ENCODE measurements at places on chromosomes 7 and 10.
A peak's percentile ranks its signal among the peaks of the same experiment; 100 is the strongest.

DNA sequence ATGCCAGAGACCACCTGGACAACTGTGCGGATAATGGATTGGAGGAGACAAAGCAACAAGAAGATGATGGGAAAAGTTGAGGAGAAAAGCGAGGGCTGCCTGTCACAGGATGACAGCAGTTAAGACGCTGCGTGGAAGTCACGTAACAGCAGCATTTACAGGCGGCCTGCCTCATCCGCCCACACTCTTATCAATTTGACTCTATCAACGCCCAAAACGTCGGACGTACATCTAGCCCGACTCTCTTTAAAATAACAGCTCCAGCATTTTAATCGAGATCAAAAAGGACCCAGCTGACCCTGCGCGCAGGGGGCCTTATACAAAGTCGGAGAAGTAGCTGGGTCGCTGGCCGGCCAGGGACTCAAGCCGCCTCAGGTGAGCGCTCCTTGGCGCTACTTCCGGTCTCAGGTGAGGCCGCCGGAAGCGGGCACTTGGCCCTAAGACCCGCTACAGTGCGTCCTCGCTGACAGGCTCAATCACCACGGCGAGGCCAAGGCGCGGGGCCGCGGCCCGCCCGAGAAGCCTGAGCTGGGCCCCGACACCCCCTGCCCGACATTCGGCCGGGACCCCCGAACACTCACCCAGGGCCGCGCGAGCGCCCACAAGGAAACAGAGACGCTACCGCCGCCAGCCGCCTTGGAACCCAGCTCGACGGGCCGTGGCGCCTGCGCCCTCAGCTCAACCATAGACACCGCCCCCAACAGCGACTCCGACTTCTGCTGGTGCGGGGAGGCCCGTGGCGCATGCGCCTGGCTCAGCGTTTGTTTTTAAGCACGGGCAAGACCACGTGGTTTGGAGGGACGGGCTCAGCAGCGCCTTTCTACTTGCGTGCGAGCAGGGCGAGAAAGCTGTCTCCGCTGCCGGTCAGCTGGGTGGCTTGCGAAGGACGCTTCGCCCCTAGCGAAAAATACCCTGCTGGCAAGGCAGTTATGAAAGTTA lies at the start of gene ERCC6:
Gene ERCC6, minus strand, starts transcription at position 741 of the 939 bp plus-strand sequence.
- peak; percentile 99 for DNase-seq

DNA sequence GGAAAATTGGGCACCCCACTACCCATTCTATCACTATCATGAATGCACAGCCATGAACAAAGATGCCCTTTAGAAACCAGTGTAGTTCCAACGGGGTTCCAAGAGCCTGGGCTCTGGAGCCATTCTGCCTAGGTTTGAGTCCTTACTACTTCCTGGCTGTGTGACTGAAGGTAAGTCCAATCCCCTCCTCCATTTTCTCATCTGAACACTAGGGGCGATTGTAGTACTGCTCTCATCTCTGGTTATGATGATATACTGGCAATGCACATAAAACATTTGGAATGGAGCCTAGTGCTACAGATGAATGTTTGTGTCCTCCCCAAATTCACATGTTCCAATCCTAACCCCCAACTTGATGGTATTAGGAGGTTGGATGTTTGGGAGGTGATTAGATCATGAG lies 28.1 kb upstream of the CDH23 start:
- DNase-seq, result no peak

- DNase-seq, result no peak
These were observed 15.3 kb downstream of the GPER1 start for GRCh38 chr7:1103009-1103788.

DNA sequence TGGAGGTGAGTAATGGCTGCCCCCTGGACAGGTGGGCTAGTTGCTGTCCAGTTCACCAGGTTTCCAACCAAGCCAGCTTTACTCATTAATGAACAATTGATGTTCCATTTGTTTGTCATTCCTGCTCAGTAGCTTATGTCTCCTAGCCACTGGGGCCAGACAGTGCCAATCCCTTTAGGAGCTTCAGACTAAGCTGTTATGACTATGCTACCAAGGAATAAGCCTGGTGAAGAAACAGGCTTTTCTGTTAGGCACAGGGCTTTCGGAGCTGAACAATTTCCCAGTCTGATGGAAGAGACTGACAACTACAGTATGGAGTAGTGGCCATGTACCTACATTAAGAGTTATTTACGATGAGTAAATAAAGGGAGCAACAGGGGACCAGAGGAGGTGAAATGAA lies 2.1 kb upstream of the FMC1 start:
- DNase-seq, result no peak

- DNase-seq, result peak; percentile 24
These were observed 19.0 kb upstream of the CPN1 start for GRCh38 chr10:100100651-100101184.

DNA sequence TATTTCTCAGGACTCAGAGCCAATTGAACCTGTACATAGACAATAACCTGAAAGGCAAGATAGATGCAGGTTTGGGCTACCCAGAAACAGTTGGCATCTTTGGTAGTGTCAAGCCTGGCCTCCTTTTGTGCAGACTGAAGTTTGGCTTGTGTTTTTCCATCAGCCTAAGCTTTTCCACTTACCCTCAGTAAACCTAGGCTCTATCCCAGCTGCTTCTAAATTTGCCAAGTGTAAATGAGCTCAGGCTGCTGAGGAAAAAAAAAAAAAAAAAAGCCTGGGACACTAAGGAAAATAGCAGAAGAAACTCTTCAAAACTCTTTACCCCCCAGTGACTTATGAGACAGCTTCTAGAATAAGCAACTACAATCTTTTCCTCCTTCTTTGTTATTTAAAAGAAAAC lies 316.3 kb upstream of the SORCS1 start:
- DNase-seq, result no peak

DNA sequence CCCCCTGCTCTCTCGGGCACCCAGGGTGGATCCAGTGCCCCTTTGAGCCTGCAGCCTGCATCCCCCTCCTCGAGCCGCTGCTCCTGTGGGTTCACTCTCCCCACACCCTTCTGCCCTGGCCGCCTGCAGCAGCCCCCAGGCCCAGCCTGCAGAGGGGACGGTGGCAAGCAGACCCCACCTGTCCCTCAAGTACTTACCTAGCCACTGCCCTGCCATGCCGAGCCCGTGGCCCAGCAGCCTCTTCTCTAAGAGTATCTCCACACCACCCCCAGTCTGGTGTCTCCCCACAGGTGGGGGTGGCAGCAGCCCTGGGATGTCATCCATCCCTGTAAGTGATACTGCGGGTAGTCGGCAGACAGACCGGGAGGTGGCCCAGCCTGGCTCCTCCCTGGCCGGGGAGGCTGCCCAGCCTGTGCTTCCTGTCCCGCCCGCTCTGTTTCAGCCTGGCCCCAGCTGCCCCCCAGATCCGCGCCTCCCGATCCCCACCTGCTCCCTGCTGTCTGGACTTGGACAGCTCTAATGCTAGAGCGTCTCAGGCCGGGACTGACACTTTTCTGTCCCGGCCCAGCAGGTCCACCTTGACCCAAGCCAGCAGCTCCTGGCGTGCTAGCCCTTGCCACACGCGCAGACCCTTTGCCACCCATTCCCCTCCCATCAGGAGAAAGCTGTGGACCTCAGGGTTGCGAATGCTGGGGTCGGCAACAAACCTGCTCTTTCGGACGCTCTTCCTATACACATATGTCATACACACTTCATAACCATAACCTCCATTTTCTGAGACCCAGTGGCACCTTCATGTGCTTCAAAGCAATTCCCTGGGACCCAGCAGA lies 25.0 kb downstream of the YKT6 start:
- no peak for DNase-seq

DNA sequence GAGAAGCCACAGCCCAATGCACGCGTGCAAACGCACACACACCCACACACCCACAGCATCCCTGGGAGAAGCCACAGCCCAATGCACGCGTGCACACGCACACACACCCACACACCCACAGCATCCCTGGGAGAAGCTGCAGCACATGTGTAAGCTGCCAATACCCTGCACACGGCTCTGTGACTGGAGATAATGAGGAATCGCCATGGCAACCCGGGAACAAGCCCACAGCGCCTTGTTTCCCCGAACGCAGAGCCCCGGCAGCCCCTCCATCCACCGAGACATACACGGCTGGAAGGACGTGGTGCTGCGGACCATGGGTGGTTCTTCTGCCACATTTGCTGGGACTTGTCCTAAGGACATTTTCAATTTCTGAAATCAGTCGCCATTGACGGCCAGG lies 221.3 kb downstream of the PTPRN2 start:
- DNase-seq, result no peak
